Left ventricle myocardium inferior (tissue), 1 donor: ENCODE measurements at places on chromosomes 5 and 9. TPM values are rescaled to one million over a fixed set of nuclear protein-coding genes. Genes with fewer than 3 reads are reported as not detected.

- no peak overlapping the region for H3K4me3 ChIP-seq
- no peaks in the 10 kb centered on the region for H3K36me3 ChIP-seq
- H3K27me3 ChIP-seq: no peaks in the 10 kb centered on the region
- no peak overlapping the region for H3K27ac ChIP-seq
Observed at GRCh38 chr9:27483576-27483975, 40.5 kb upstream of the IFNK start.

GRCh38 chr9:129739432-129739831, 13.4 kb downstream of the PTGES start:
- no peak overlapping the region for H3K4me3 ChIP-seq
- no peaks in the 10 kb centered on the region for H3K36me3 ChIP-seq
- H3K27me3 ChIP-seq: peaks cover 17% of the 10 kb centered on the region
- peaks cover 7% of the 10 kb centered on the region for H3K4me1 ChIP-seq

- H3K27ac ChIP-seq: no peak overlapping the region
- peaks cover 15% of the 10 kb centered on the region for H3K4me1 ChIP-seq
- no peaks in the 10 kb centered on the region for H3K36me3 ChIP-seq
- H3K27me3 ChIP-seq: no peaks in the 10 kb centered on the region
- DNase-seq: no peak
- no peak overlapping the region for H3K4me3 ChIP-seq
Observed at GRCh38 chr9:126456441-126457174, 130.0 kb downstream of the MVB12B start.

- H3K36me3 ChIP-seq: no peaks in the 10 kb centered on the region
- no peak overlapping the region for H3K27ac ChIP-seq
- no peak overlapping the region for H3K4me3 ChIP-seq
- H3K27me3 ChIP-seq: no peaks in the 10 kb centered on the region
- no peak for DNase-seq
- no peaks in the 10 kb centered on the region for H3K4me1 ChIP-seq
Observed at GRCh38 chr9:4515958-4516375, 25.7 kb downstream of the SLC1A1 start.

DNA sequence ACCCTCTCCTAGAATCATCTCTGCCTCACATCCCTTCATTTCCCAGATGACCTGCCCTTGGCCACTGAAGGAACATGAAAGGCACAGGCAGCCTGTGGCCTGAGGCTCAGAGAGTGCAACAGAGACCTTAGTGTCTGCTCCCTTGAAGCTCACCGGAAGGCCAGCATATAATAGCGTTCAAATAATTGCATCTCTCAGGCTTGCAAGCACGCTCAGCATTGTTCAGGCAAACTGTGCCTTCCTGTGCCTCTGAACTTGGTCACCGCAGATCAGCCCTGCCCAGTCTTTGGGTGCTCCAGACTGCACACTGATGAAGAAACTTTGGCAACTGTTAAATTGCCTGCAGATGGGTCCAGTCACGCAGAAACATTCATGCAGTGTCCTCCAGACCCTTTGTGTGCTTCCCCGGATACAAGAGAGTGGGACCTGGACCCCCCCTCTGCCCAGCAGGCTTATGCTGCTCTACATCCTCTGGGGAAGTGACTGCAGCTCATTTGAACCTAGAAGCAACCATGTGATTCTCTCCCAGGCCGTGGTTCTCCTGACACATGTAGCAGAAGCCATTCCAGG, 216.0 kb upstream of the ANKRD55 start:
- no peak overlapping the region for H3K4me3 ChIP-seq
- no peaks in the 10 kb centered on the region for H3K4me1 ChIP-seq
- no peak for DNase-seq

DNA sequence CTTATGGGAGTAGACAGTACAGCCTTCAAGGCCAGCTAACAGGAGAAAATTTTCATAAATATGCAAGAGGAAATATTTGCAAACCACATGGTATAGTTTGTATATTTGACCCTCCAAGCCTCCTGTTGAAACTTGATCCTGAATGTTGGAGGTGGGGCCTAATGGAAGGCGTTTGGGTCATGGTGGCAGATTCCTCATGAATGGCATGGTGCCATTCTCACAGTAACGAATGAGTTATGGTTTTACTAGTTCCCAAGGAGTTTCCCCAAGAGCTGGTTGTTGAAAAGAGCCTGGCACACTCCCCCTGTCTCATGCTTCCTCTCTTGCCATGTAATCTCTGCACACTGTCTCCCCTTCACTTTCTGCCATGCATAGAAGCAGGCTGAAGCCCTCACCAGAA, 3.3 kb upstream of the PAIP1 start:
- no peaks in the 10 kb centered on the region for H3K36me3 ChIP-seq
- H3K27me3 ChIP-seq: no peaks in the 10 kb centered on the region
- H3K4me1 ChIP-seq: peaks cover 25% of the 10 kb centered on the region
- no peak for DNase-seq
- peak overlapping the region; percentile 22 for H3K27ac ChIP-seq

GRCh38 chr5:78601559-78602314, 46.8 kb downstream of the LHFPL2 start:
- no peaks in the 10 kb centered on the region for H3K27me3 ChIP-seq
- H3K36me3 ChIP-seq: no peaks in the 10 kb centered on the region
- no peak overlapping the region for H3K4me3 ChIP-seq
- peaks cover 22% of the 10 kb centered on the region for H3K4me1 ChIP-seq
- no peak for DNase-seq

DNA sequence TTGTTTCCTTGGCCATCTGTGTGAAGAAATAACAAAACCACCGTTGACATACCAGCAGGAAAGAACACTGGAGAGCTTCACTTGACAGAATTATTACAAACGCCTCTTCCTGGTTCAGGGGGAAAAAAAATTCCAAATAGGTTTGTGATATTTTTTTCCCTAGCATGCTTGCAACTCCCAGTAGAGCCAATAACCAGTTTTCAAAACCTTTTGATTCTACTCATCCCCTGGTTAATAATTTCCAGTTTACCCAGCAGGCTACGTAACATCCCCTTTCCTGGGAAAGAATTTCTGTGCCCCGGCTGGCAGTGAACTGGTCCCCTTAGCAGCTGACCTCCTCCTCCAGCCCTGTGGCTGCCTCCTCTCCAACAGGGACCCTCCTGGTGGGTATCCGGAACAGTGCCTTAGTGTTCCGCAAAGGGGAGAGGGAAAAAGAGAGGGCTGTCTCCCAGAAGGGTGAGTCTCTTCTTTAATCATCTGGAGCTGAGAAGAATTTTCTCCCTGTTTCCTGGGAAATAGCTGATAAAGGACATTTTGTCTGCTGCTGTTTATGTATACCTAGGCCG, 72.8 kb upstream of the BOD1 start:
- H3K4me1 ChIP-seq: peaks cover 21% of the 10 kb centered on the region
- H3K27ac ChIP-seq: peak overlapping the region; percentile 84
- H3K27me3 ChIP-seq: no peaks in the 10 kb centered on the region
- H3K36me3 ChIP-seq: no peaks in the 10 kb centered on the region
- H3K4me3 ChIP-seq: peak overlapping the region; percentile 39

- H3K4me3 ChIP-seq: no peak overlapping the region
- H3K4me1 ChIP-seq: no peaks in the 10 kb centered on the region
- H3K36me3 ChIP-seq: no peaks in the 10 kb centered on the region
- H3K27ac ChIP-seq: no peak overlapping the region
- peaks cover 42% of the 10 kb centered on the region for H3K27me3 ChIP-seq
Observed at GRCh38 chr5:133259199-133259997, 207.6 kb downstream of the HSPA4 start.

GRCh38 chr5:59158165-59158564, 575.3 kb downstream of the RAB3C start:
- H3K4me1 ChIP-seq: peaks cover 41% of the 10 kb centered on the region
- no peaks in the 10 kb centered on the region for H3K27me3 ChIP-seq
- DNase-seq: no peak

DNA sequence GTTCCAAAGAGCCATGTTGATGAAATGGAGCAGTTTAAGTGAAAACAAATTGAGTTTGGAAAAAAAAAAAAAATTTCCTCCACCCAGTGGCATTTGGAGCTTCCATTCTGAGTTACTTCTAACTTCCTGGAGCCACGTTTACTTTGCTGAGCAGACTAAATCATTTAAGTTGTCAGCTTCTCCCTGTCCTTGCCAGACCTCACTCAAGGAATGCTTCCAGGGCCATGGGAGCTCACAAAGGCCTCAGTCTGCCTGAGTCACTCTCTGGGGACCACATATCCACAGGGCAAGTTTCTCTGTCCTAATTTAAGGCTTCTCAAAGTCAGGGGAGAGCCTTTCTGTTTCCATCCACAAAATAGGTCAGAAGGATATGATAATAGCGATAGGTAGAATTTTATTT, 210.3 kb upstream of the TNC start:
- peak; percentile 18 for DNase-seq
- H3K27ac ChIP-seq: no peak overlapping the region
- H3K4me3 ChIP-seq: no peak overlapping the region
- H3K4me1 ChIP-seq: no peaks in the 10 kb centered on the region
- no peaks in the 10 kb centered on the region for H3K36me3 ChIP-seq

DNA sequence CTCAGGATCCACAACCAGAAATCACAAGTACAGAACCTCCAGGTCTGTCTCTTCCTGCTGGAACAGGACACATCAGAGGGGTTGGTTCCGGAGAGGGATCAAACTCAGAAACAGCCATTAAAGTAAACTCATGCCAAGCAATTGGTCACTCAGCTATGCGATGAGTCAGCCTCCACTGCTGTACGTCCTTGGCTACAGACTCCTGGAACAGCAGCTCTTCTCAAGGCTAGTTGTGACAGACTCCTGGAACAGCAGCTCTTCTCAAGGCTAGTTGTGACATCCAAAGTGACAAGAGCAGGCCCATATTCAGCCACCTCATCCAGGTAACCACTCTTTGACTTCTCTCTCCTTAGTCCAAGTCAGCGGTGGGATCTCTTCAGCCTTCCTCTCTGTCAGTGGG, at the start of gene SPINK13:
SPINK13 (plus strand) TSS at position 229 of the 400 bp plus-strand sequence. CDS start 1,279 bp downstream, outside the sequence.
- no peak within 1 kb of the TSS for H3K4me3 ChIP-seq
- H3K36me3 ChIP-seq: no peaks in the 10 kb centered on the region
- DNase-seq: no peak
- no peak within 1 kb of the TSS for H3K27ac ChIP-seq

- H3K27ac ChIP-seq: peak overlapping the region; percentile 84
- H3K27me3 ChIP-seq: no peaks in the 10 kb centered on the region
- H3K4me3 ChIP-seq: no peak overlapping the region
Observed at GRCh38 chr9:133684936-133685361, 48.8 kb downstream of the DBH start.

DNA sequence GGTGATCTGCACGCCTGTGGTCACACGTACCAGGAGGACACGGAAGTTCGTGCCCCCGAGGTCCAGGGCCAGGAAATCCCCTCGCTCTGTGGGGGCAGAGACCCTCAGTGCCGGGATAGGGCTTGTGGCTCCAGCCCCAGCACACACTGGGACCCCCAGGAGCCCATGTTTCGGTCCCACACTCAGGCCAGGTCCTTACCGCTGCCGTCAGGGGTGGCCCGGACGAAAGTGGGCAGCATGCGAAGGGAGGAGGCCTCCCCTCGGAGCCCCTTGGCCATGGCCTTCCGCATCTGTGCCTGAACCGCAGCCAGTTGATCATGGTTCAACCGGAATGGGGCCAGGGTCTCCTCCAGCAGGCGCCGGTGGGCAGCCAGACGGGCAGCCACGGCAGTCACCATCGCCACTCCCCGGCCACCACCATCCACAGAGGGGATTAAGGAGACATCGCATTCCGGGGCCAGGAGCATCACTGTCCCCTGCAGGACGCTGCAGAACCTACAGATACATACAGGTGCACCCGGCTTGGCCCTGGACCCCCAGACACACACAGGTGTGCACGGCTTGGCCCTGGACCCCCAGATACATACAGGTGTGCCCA, 11.8 kb downstream of the HK3 start:
- no peak overlapping the region for H3K4me3 ChIP-seq
- no peaks in the 10 kb centered on the region for H3K36me3 ChIP-seq
- no peak overlapping the region for H3K27ac ChIP-seq
- H3K27me3 ChIP-seq: peaks cover 10% of the 10 kb centered on the region
- no peaks in the 10 kb centered on the region for H3K4me1 ChIP-seq

DNA sequence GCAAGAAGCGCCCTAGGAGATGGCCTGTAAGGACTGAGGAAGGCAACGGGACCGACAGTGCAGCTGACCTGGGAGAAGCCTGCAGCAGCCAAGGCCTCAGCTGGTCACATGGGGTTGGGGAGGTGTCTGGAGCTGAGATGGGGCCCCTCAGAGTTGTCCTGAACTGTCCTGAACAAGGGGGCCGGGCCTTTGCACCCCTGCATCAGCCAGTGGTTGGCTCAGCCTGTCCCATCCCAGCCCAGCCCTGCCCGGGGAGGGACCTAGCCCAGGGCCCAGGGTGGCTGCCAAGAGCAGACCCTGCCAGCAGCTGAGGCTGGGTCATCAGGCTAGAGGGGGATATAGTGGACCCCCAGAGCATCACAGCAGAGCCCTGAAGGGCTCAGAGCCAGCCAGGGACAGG, 122.8 kb upstream of the PPP1R26 start:
- H3K4me1 ChIP-seq: no peaks in the 10 kb centered on the region
- DNase-seq: no peak
- H3K4me3 ChIP-seq: no peak overlapping the region
- no peak overlapping the region for H3K27ac ChIP-seq
- H3K27me3 ChIP-seq: peaks cover 88% of the 10 kb centered on the region

- H3K27me3 ChIP-seq: no peaks in the 10 kb centered on the region
- H3K27ac ChIP-seq: no peak overlapping the region
- peaks cover 6% of the 10 kb centered on the region for H3K36me3 ChIP-seq
- H3K4me1 ChIP-seq: no peaks in the 10 kb centered on the region
- no peak overlapping the region for H3K4me3 ChIP-seq
Observed at GRCh38 chr9:105355781-105356180, 92.1 kb upstream of the FSD1L start.

- DNase-seq: no peak
- H3K4me3 ChIP-seq: peak overlapping the region; percentile 85
- H3K36me3 ChIP-seq: peaks cover 34% of the 10 kb centered on the region
- peak overlapping the region; percentile 93 for H3K27ac ChIP-seq
- H3K27me3 ChIP-seq: no peaks in the 10 kb centered on the region
Observed at GRCh38 chr9:101397746-101398067, 711 bp downstream of the MRPL50 start.

DNA sequence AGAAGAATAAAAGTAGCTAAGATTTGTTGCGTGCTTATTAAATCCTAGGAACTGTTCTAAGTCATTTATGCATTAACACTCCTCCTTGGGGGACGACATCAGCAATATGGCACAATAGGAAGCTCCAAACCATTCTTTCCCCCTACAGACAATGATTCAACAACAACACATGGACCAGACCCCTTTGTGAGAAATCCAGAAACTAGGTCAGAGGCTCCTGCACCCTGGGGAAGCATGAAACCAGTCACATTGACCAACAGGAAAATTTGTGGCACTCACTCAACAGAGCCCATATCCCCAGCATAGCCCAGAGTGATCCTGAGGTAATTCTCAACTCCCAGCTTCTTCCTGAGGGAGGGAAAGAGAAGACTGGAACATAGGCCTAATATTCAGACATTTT, 294.4 kb downstream of the HINT1 start:
- no peak for DNase-seq
- no peak overlapping the region for H3K4me3 ChIP-seq
- H3K27me3 ChIP-seq: no peaks in the 10 kb centered on the region
- peak overlapping the region; percentile 38 for H3K27ac ChIP-seq
- H3K4me1 ChIP-seq: peaks cover 6% of the 10 kb centered on the region
- H3K36me3 ChIP-seq: no peaks in the 10 kb centered on the region

- no peaks in the 10 kb centered on the region for H3K4me1 ChIP-seq
- H3K4me3 ChIP-seq: no peak overlapping the region
Observed at GRCh38 chr5:115939059-115939458, 23.2 kb upstream of the LVRN start.

- H3K36me3 ChIP-seq: peaks cover 93% of the 10 kb centered on the region
- no peak for DNase-seq
- no peak overlapping the region for H3K4me3 ChIP-seq
- no peaks in the 10 kb centered on the region for H3K27me3 ChIP-seq
- H3K4me1 ChIP-seq: peaks cover 4% of the 10 kb centered on the region
Observed at GRCh38 chr9:127662617-127663016, 44.2 kb upstream of the CFAP157 start.

Gene C5orf52
- total RNA-seq: not detected

Gene MEGF10
- total RNA-seq: 0.47 TPM

Gene MEIKIN
- not detected for total RNA-seq

Gene CYFIP2
- 28.2 TPM for total RNA-seq

Gene CTNNAL1
- total RNA-seq: 78.2 TPM

Gene CCNO
- total RNA-seq: not detected

Gene TEX48
- not detected for total RNA-seq

Gene PTTG1
- total RNA-seq: 0.88 TPM
